ENCODE measurements at places on chromosomes 2 and 18.

DNA sequence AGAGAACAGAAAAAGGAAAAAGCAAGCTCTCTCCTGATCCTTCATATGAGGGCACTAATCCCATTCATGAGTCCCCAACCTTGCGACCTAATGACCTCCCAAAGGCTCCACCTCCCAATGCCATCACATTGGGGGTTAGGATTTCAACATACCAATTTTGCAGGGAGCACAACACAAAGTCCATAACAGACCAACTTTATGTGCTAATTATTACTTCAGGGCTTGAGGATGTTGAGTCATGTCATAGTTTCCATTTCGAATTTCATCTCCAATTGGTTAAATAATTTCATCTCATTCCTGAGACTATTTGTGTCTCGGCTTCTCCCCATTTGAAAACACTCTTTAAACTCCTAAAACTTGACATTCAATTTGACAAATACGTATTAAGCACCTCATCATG, 69.9 kb upstream of the KLF7 start:
- DNase-seq: no peak
- H3K4me1 ChIP-seq: peaks cover 17% of the 10 kb centered on the region
- H3K4me3 ChIP-seq: no peak overlapping the region
- H3K27me3 ChIP-seq: peaks cover 2% of the 10 kb centered on the region

GRCh38 chr2:64770137-64770780, 116.5 kb upstream of the SERTAD2 start:
- H3K4me1 ChIP-seq: peaks cover 6% of the 10 kb centered on the region
- no peak overlapping the region for H3K27ac ChIP-seq
- no peak for DNase-seq
- H3K36me3 ChIP-seq: no peaks in the 10 kb centered on the region
- H3K27me3 ChIP-seq: no peaks in the 10 kb centered on the region
- H3K4me3 ChIP-seq: no peak overlapping the region

GRCh38 chr2:45932278-45932975, 281.0 kb downstream of the PRKCE start:
- peaks cover 4% of the 10 kb centered on the region for H3K4me1 ChIP-seq
- H3K27me3 ChIP-seq: no peaks in the 10 kb centered on the region

DNA sequence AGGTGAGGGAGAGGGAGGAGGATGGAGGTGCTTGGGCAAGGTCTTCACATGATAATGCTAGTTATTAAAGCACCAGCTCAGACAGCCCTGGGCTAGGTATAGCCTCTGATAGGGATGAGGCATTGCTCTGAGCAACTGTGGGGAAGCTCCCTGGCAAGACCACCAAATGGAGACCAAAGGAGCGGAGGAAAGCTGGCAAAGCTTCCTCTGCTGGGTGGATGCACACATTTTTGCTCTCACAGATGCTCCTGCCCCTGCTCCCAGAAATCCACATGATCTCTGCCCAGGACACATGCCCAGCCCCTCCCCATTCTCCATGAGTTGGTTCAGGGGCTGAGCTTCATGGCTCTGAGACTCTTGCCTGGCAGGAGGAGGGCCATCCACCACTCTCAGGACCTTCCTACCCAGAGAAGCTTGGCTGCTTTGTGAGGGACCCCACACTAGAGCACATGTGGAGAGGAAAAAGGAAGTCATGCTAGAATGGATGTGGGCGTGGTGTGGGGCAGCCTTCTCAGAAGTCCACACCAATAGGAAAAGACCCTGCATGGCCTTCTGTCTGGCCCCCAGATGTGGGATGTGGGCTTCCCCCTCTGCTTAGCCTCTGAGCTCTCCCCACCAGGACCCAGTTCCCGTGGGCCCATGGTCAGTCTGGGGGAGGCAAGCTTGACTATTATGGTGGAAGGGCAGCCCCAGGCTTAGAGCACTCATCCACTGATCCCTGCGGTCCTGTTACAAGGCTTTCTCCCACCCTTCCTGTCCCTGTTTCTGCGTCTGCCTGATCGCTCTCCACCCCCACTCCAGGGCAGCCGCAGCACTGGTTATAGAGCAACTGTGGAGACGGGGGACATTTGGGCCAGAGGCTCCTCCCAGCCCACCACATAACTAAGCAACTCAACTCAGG, 10.5 kb upstream of the CYP26B1 start:
- no peak for DNase-seq
- H3K36me3 ChIP-seq: no peaks in the 10 kb centered on the region
- H3K27ac ChIP-seq: no peak overlapping the region
- no peaks in the 10 kb centered on the region for H3K4me1 ChIP-seq
- no peak overlapping the region for H3K4me3 ChIP-seq
- H3K27me3 ChIP-seq: peaks cover 16% of the 10 kb centered on the region

- no peaks in the 10 kb centered on the region for H3K36me3 ChIP-seq
- peaks cover 3% of the 10 kb centered on the region for H3K27me3 ChIP-seq
- no peak overlapping the region for H3K27ac ChIP-seq
- no peak overlapping the region for H3K4me3 ChIP-seq
- H3K4me1 ChIP-seq: no peaks in the 10 kb centered on the region
- DNase-seq: no peak
Observed at GRCh38 chr2:238119756-238120462, 18.6 kb upstream of the KLHL30 start.

All from CD4-positive, alpha-beta T cell (primary cell).